ENCODE measurements at places on chromosomes 3 and 15. TPM values are rescaled to one million over a fixed set of nuclear protein-coding genes. Genes with fewer than 3 reads are reported as not detected.

DNA sequence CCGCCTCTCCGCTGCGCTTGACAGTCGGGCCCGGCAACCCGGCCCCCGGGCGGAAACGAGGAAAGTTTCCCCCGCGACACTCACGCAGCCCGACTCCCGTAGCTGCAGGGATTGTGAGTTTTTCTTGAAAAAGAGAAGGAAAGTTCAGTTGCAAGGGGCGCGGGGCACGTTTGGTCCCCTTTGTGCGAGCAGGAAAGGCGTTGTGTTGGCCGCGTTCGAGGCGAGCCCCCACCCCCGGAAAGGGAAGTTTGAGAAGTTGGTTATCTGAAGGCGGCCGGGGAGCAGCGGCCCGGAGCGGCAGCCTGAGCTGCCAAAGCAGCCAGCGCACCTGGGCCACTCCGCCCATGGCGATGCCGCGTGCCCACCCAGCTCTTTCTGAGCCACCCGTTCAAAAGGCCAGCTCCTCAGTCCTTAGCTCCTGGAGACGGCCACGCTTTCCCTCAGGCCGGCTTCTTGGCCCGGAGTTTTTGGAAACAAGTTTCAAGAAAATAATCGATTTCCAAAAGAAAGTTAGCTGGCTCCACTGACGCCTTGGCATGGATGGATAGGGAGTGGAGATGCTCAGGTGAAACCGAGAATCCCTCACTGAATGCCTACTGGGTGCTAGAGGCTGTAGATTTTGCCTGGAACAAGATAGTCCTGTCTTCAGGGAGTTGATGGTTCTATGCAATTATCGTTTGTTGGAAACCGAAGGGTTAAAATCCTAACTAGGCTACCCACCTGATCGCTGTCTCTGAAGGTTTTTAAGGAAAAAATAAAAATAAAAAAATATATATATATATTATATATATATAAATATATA is 832 bp downstream of the TGFBR2 start:
- peak; percentile 69 for DNase-seq

DNA sequence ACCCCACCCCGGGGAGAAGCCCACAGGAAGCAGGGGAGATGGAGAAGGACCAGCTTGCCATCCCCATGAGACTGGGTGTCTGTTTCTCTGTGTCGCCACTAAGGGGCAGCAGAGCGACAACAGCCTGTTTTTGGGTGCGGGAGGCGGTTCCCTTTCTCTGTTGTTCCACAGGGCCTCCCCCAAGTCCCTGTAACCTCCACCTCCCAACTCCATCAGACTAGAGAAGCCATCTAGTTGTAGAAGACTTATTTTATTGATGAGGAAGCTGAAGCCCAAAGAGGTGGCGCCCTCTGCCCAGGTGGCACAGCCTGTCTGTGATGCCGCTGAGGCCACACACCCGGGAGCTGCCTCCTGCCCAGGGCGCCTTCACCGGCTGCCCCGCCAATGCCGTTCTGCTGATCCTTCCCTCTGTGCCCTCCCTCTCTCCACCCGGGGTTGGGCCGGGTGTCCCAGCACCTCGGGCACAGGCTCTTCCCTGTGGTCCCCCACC is 3.9 kb upstream of the CCDC9B start:
- DNase-seq: peak; percentile 85

SEMA3F gene
- total RNA-seq: not detected

ZBTB47 gene
- 1.0 TPM for total RNA-seq
